ENCODE measurements at places on chromosomes 2 and 18.

DNA sequence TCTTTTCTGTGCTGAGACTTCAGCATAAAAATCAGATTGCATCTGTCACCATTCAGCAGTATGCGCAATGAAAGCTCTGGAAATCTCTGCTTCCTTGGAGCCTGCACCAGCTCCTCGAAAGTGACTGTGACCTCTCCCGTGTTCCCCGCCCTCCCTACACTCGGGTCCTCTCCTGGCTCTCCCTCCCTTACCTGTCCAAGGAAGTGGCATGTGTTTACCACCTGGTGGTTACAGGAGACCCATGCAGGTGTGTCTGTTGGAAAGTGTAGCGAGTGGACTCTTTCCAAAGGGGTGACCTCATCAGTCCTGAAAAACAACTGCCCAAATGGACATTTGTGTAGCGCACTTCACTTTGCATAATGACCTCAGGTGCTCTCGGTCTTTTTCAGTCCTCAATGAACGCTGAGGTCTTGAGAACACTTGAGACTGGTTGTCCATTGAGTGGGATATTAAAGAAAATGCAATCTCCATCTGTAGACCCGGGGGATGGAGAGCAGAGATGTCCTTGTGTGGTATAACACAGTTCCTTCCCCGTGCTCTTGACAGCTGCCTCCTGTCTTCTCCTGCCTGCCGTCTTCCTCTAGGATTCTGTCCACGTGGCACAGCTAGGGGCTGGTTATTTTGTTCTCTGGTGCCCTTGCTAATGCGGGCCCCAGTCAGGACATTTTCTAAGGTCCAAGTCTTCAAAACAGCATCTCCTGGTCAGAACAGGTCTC, 133.2 kb downstream of the ACKR3 start:
- DNase-seq = no peak

DNA sequence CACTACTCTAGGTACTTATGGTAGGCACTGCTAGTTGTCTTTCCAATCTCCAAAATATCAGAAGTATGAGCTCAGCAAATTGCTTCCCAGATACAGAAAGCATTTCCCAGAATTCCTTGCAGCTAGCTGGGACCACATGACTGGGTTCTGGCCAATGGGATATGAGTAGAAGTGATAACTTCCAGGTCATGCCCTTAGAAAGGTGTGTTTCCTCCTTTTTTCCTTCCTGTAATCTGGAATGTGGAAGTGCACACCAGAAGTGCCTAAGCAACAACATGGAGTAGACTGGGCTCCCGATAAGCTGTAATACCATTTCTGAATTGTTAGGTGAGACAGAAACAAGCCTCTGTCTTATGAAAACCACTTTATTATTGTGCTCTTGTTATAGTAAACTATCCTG, 279.8 kb downstream of the ZNF385B start:
- DNase-seq = no peak

DNA sequence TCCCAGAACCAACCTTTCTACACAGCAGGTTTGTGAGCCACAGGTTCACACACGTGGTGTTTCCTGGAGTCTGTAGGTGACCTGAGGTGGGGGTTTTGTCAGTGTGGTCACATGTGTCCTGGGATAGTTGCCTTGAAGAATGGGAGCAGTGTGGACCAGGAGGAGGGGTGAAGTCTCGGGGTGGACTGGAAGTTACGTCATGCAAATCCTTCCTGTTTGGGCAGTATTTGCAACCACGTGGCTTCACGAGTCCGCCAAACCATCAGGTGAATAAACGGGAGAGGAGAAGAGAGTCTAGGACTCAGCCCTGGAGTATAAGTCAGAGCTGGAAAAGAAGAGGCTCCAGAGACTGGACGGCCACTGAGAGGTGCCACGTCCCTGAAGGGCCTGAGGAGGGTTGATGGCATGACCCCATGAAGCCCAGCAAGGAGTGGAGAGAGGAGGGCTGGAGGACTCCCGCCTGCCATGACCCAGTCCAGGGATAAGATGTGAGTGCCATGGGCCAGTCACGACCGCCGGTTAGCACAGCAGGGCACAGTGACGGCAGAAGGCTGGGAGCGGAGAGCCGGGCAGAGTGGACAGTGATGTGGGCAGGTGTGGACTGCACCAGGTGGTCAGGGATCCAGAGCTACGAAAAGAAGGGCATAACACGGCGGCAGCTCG, 16.5 kb downstream of the LPIN1 start:
- no peak for DNase-seq

GRCh38 chr2:158795195-158795924, at the start of gene DAPL1:
DAPL1 (plus strand) TSS chr2:158795317; CDS start chr2:158795373, 56 bp downstream.
- peak; percentile 9 for DNase-seq

GRCh38 chr2:101431486-101431885, 43.4 kb downstream of the RFX8 start:
- DNase-seq = no peak

GRCh38 chr2:22497789-22498188, 887.2 kb upstream of the KLHL29 start:
- no peak for DNase-seq

- no peak for DNase-seq
Measured at GRCh38 chr2:17416884-17417391, 101.3 kb downstream of the RAD51AP2 start.

GRCh38 chr2:133532919-133533318, 35.3 kb downstream of the NCKAP5 start:
- no peak for DNase-seq

DNA sequence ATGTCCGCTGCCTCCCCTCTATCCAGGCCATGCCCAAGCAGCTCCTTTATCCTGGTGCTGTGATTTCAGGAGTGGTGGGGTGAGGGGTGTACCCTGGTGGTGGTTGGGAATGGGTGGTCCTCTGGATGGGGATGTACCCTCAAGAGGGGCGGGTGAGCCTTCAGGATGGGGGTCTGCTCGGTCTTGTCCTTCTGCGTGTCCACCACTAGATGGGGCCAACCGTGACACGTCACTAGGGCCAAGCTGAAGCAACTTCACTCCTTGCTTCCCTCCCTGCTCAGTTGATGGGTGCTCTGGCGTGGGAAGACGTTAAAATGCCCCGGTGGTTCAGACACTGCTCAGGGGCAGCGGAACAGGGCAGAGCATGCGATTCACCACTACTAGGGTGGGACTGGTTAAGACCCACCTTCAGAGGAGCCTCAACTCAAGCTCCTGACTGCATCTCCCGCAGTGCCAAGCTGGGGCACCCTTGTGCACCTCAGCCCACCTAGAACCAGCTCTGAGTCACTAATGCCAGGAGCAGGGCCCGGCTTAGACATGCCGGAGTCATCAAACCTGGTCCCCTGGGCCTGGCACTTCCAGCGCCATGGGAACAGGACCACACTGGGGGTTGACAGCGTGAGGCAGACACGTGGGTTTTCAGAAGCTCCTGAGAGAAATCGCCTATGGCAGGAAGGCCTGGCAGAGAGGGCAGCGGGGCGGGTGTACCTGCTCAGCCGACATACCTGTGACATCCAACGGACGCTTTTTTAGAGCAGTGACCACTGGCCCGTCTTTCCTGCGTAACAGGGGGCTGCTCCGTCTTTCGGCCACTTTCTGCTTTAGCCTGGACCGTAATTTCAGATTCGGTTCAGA, 256.7 kb downstream of the HDAC4 start:
- peak; percentile 3 for DNase-seq

DNA sequence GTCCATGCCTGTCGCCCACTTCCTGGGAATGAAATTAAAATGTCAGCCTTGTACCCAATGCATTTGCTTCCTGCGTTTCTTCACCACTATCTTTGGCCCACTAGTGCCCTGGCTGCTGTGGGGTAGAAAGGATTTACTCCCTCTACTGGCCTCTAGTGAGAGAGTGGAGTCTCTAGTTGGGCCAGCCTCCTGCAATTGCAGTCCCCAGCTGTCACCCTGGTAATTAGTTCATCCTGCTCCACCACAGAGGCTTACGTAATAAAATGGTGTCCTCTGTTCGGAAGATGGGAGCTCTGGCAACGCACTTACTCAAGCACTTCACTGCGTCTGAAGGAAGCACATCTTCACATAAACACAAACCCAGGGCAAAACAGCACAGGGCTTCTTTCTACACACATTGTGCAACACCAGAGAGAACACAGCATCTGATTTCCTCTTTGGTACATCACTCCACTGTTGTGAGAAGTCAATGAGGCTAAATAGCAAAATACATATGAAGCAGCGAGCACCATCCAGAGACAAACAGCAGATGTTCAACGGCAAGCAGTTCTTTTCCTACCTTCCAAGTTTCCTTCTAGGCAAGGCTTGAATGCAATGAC, 274.6 kb downstream of the LRATD1 start:
- no peak for DNase-seq

- DNase-seq = no peak
Measured at GRCh38 chr2:30368258-30368657, 78.8 kb upstream of the LCLAT1 start.

DNA sequence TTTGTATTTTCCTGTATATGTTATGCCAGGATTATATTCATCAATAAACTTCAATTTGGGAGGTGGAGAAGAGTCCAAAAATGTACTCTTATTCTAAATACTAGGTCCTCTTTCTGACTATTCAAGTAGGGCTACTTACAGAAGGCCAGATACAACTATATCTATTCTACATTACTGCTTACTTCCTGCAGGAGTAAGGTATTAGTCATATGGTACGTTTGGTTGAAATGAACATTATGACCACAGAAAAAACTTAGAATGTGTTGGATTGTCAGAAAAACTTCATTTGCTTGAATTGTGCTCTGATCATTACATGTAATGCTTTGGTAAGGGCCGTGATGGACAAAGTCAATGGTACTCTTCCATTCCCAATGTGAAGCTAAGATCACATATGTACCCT, 35.0 kb downstream of the STAT4 start:
- DNase-seq = no peak

- DNase-seq = no peak
Measured at GRCh38 chr2:169265591-169265990, 96.7 kb downstream of the LRP2 start.

GRCh38 chr18:36335476-36336279, 38.2 kb downstream of the FHOD3 start:
- DNase-seq = no peak

- DNase-seq = no peak
Measured at GRCh38 chr2:203909974-203910373, 26.6 kb upstream of the ICOS start.

- peak; percentile 6 for DNase-seq
Measured at GRCh38 chr2:160022162-160022561, 40.3 kb downstream of the PLA2R1 start.

GRCh38 chr2:164933671-164934189, 21.6 kb downstream of the SLC38A11 start:
- DNase-seq = no peak

GRCh38 chr2:139122711-139123158, 342.5 kb upstream of the NXPH2 start:
- no peak for DNase-seq

- no peak for DNase-seq
Measured at GRCh38 chr18:386994-387393, 113.5 kb downstream of the COLEC12 start.

- DNase-seq = no peak
Measured at GRCh38 chr18:56709463-56709862, 58.3 kb downstream of the WDR7 start.

DNA sequence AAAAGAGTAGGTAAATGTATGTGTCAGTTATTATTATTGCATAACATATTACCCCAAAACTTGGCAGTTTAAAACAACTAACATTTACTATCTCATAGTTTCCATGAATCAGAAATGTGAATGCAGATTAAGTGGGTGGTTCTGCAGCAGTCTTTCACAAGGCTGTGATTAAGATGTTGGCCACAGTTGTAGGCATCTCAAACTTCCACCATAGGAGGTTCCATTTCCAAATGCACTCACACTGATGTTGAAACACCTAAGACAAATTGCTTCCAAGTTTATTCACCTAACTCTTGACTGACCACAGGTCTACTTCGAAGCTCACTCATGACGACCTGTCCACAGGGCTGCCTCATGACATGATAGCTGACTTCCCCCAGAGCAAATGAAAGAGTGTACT, 360.8 kb downstream of the GRB14 start:
- DNase-seq = no peak

GRCh38 chr2:109481599-109481998, 132.2 kb downstream of the SEPTIN10 start:
- DNase-seq = no peak

- no peak for DNase-seq
Measured at GRCh38 chr2:134669731-134670669, 48.8 kb downstream of the TMEM163 start.

DNA sequence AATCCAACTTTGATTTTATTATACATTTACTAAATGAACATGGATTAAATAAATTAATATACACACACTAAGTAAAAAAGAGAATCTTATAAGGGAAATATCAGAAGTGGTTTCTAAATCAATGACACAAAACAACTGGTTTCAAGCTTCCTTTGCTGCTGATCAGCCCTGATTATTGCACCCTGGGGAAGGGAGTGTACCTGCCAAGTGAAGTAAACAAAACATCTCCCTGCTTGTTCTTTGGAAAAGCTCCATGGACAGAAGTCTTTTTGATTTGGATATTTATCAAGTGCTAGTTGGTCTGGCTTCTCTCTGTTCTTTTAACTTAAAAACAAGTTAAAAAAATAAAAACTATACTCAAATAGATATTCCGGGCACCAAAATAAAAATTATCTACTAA, 190.1 kb downstream of the PDE11A start:
- DNase-seq = no peak

DNA sequence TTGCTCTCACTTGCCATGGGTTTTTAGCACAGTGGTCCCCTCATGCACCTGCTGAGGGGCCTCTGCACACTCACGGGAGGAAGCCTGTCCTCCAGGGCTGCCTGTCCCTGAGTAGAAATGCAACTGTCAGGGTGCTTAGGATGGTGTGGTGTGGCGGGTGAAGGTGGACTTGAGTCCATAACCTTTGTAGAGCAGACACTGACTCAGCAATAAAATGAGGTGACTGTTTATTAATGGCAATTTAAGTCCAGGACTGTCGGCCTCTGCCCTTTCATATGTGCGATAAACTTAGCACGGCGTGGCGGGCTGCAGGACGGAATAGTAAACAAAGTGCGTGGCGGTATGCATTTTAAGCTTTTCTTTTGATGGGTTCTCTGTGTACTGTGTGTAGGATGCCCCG, 188.2 kb downstream of the LDLRAD4 start:
- no peak for DNase-seq

DNA sequence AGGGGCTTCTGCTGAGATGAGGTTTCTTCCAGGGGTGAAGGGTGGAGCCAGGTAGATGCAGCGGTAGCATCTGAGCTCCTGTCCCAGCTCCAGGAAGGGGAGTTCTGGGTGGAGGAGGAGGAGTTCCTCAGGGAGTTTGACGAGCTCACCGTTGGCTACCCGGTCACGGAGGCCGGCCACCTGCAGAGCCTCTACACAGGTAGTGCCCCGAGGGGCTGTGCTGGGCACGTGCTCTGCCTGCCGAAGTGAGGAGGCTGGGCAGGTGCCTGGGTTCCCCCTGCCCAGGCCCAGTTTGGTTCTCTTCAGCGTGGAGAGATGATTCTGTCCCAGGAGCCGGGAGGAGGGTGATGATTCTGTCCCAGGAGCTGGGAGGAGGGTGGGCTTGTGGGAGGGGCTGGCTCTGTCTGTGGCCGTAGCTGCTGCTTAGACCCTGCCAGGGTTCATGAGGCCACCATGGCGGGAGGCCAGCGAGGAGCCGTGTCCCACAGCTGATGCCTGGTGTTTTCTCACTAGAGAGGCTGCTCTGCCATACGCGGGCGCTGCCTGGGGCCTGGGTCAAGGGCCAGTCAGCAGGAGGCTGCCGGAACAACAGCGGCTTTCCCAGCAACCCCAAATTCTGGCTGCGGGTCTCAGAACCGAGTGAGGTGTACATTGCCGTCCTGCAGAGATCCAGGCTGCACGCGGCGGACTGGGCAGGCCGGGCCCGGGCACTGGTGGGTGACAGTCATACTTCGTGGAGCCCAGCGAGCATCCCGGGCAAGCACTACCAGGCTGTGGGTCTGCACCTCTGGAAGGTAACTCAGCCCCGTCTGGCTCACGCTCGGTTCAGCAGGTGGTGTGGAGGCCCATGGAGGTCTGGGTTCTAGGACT, 8.2 kb downstream of the CAPN10 start:
- DNase-seq = no peak

- DNase-seq = no peak
Measured at GRCh38 chr2:241892299-241893137, 23.0 kb downstream of the RTP5 start.

Data from NCI-H1417 (cell line).